ENCODE measurements at places on chromosomes 12 and 14.

- no peaks in the 10 kb centered on the region for H3K4me1 ChIP-seq
- no peaks in the 10 kb centered on the region for H3K27me3 ChIP-seq
- H3K36me3 ChIP-seq: no peaks in the 10 kb centered on the region
- no peak overlapping the region for H3K27ac ChIP-seq
- no peak for DNase-seq
These were observed 364.7 kb downstream of the BCAT1 start for GRCh38 chr12:24584032-24584675.

GRCh38 chr12:75644472-75645072 lies 133.2 kb upstream of the KRR1 start:
- H3K4me1 ChIP-seq: peaks cover 11% of the 10 kb centered on the region
- no peak overlapping the region for H3K4me3 ChIP-seq
- H3K27ac ChIP-seq: no peak overlapping the region
- no peaks in the 10 kb centered on the region for H3K36me3 ChIP-seq

DNA sequence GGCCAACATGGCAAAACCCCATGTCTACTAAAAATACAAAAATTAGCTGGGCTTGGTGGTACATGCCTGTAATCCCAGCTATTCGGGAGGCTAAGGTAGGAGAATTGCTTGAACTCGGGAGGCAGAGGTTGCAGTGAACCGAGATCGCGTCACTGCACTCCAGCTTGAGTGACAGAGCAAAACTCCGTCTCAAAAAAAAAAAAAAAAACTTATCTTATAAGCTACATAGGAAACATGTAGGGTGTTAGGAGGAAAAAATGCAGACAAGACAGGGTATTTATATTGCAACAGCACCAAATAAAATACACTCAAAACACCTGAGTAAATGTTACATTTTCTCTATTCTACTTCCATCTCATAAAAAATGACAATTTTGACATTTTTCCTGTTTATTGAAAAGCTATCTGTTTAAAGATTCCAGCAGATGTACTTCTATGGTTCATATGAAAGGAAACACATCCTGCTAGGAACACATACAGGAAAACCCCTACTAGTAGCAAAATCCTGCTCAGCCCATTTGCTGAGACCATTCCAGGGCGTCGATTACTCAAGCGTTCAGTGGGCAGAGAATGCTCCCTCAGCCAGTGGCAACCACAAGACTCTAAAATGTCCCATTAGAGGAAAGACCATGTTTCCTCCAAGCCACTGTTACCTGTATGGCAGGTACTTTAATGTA lies 19.7 kb downstream of the CORO1C start:
- no peaks in the 10 kb centered on the region for H3K27me3 ChIP-seq
- no peak overlapping the region for H3K4me3 ChIP-seq
- peaks cover 2% of the 10 kb centered on the region for H3K36me3 ChIP-seq
- no peak for DNase-seq
- peak overlapping the region; percentile 43 for H3K27ac ChIP-seq

DNA sequence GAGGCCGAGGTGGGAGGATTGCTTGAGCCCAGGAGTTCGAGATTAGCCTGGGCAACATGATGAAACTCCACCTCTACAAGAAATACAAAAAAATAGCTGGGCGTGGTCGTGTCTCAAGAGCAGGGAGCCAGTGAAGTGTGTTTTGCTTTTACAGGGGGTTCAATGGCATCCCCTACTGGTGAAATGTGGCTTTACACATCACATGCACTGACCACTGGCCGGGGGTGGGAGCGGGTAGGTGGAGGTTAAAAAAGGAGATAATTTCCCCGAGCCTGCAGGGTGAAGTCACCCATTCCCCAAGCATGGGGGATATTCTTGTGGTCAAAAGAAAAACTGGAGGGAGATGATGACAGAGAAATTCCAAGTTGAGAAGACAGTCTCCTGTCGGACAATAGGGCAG lies 63.6 kb upstream of the PWP1 start:
- DNase-seq: no peak
- H3K27me3 ChIP-seq: no peaks in the 10 kb centered on the region
- no peaks in the 10 kb centered on the region for H3K4me1 ChIP-seq
- H3K27ac ChIP-seq: no peak overlapping the region
- no peak overlapping the region for H3K4me3 ChIP-seq

DNA sequence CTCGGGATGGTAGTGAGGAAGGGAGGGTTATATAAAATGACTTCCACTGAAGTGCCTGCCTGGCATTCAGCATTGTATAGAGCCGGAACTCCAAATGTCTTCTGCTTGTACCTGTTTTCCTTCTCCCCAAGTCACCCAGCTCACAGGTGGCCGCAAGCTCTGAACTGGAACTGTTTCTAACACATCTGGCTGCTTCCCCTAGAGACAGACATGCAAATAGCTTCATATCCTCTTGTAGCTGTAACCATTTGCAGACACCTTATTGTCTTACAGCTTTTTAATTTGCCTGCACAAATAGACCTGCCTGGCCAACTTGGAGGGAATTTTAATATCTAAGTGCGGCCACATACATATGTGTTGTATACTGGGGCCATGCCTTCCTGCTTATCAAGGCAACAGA lies 126.0 kb downstream of the CHST11 start:
- peaks cover 11% of the 10 kb centered on the region for H3K4me1 ChIP-seq
- DNase-seq: no peak
- H3K27me3 ChIP-seq: no peaks in the 10 kb centered on the region
- no peaks in the 10 kb centered on the region for H3K36me3 ChIP-seq
- H3K4me3 ChIP-seq: no peak overlapping the region

DNA sequence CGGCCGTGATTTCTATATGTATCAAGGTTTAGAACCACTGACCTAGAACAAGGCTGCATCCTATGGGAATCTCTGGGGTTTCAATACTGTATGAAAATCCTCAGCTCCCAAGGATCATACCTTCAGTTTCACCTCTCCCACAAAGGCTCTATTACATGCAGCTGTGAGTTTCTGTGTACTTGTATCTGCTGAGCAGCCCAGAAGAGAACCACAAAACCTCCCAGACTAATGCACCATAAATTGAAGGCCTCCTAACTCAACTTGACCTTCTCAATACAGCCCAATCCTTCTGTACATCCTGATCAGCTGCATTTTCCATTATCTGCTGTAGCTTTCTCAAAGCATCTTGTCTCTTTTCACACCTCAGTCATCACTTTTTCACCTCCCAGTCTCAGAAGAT lies 5.4 kb upstream of the KCNH5 start:
- peaks cover 10% of the 10 kb centered on the region for H3K27me3 ChIP-seq
- no peak overlapping the region for H3K27ac ChIP-seq
- no peak overlapping the region for H3K4me3 ChIP-seq
- no peak for DNase-seq
- no peaks in the 10 kb centered on the region for H3K36me3 ChIP-seq

- H3K36me3 ChIP-seq: peaks cover 4% of the 10 kb centered on the region
- no peak for DNase-seq
- H3K27me3 ChIP-seq: no peaks in the 10 kb centered on the region
- H3K4me1 ChIP-seq: peaks cover 3% of the 10 kb centered on the region
- H3K4me3 ChIP-seq: peak overlapping the region; percentile 58
These were observed 267 bp downstream of the CFAP251 start for GRCh38 chr12:121918679-121919038.

DNA sequence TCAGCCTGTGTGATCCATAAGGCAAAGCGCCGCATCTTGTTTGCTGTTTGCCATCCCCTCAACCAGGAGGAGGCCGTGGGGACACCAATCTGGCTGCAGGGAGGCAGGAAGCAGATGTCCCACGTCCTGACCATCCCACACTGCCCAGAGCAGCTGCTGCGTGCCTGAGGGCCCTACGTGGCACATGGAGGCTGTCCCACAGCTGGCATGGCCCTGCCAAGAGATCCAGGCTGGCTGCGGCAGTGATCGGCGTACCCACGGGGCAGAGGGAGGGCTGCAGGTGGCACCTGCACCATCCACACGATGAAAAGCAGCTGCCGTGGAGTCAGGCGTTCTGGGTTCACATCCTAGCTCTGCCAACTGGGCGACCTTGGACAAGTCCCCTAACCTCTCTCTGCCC lies 42.0 kb downstream of the NCOR2 start:
- H3K27ac ChIP-seq: peak overlapping the region; percentile 50
- H3K27me3 ChIP-seq: no peaks in the 10 kb centered on the region
- no peak overlapping the region for H3K4me3 ChIP-seq
- peaks cover 84% of the 10 kb centered on the region for H3K4me1 ChIP-seq

GRCh38 chr12:28866715-28867503 lies 282.2 kb upstream of the FAR2 start:
- H3K27me3 ChIP-seq: no peaks in the 10 kb centered on the region
- no peak for DNase-seq
- no peak overlapping the region for H3K4me3 ChIP-seq
- no peak overlapping the region for H3K27ac ChIP-seq
- no peaks in the 10 kb centered on the region for H3K36me3 ChIP-seq

- peak overlapping the region; percentile 87 for H3K27ac ChIP-seq
- no peak for DNase-seq
- peaks cover 25% of the 10 kb centered on the region for H3K27me3 ChIP-seq
- H3K4me1 ChIP-seq: peaks cover 8% of the 10 kb centered on the region
- no peaks in the 10 kb centered on the region for H3K36me3 ChIP-seq
These were observed 166.5 kb upstream of the GSC start for GRCh38 chr14:94936401-94936892.

GRCh38 chr14:95696741-95697140 lies 10.5 kb downstream of the TCL1B start:
- H3K27ac ChIP-seq: no peak overlapping the region
- no peak overlapping the region for H3K4me3 ChIP-seq
- no peaks in the 10 kb centered on the region for H3K27me3 ChIP-seq
- no peak for DNase-seq
